ENCODE measurements at places on chromosomes 12 and 14.

DNA sequence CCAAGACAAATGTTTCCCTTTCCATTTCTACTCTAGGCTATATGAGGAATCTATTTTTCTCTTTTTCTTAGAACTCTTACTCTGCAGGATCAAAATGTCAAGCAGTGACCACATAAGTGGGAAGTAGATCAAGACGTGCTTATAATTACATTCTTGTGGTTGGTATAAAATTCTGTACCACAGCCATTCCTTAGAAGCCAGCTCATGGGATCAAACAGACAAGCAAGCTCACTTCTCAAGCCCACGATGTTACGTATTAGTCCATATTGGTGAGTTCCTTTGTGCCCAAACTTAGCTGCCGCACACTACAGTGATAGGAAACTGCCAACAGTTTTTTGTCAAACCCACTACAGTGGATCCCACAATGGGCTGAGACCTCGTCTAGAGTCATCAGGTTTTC, 53.4 kb downstream of the IFNG start:
- ATAC-seq, result peak; percentile 70

DNA sequence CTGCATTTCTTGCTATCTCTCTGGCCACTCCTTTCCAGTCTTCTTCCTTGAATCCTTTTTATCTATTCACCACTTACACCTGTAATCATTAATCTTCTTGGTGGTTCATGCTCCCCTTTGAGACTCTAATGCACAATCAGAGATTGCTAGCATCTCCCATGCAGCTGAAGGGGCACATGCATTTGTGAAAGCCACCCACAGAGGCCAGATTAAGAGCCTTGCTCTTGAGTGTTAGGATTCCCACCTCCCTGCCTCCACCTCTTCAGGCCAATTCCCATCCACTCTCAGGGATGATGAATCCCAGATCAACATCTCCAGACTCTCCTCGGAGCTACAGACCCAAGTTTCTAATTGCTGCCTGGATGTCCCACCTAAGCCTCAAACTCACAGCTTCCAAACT, 19.4 kb upstream of the KRT18 start:
- ATAC-seq, result no peak

DNA sequence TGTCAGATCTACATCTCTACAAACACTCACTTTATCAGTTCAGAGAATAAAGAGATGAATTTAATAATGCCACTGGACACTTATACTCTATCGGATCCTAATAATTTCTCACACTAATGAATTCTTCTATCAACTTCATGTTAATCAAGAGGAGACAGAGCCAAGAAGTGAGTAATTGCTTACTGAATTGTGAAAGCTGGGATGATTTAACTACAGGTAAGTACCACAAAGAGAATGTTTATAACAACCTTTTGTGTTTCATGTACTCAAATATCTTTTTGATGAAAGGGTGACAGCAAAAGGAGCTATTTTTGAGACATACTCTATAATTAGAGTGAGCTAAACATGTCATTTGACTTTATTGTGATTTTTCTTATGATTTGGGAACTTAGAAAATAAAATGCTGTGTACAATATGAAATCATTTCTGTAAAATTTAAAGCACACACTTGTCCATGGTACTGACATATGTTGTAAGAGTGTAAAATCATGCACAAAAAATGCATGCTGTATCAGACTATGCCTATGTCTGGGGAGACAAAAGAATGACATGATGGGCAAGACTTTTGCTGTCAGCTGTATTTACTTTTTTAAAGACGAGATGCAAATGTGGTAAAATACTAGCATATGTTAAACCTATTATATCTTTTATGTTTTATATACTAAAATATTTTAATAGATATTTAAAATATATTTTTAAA, 361.2 kb downstream of the CCER1 start:
- no peak for ATAC-seq

DNA sequence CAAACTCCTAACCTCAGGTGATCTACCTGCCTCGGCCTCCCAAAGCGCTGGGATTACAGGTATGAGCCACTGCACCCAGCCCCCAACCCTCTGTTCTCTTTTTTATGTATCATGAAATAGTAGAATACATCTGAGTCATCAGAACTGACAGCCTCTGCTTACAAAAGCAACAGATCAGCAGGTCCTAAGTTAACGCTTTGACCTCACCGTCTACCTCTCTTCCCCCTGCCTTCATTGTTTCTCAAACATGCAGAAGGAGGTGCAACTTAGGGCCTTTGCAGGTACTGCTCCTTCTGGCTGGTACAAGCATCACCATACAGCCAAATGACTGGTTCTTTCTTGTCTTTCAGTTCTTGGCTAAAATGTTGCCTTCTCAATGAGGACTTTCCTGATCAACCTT, 249.2 kb downstream of the PAWR start:
- ATAC-seq, result no peak

GRCh38 chr12:22856178-22856577, 231.2 kb downstream of the ETNK1 start:
- peak; percentile 54 for ATAC-seq

GRCh38 chr12:112208301-112208910, 83.0 kb downstream of the TRAFD1 start:
- no peak for ATAC-seq

DNA sequence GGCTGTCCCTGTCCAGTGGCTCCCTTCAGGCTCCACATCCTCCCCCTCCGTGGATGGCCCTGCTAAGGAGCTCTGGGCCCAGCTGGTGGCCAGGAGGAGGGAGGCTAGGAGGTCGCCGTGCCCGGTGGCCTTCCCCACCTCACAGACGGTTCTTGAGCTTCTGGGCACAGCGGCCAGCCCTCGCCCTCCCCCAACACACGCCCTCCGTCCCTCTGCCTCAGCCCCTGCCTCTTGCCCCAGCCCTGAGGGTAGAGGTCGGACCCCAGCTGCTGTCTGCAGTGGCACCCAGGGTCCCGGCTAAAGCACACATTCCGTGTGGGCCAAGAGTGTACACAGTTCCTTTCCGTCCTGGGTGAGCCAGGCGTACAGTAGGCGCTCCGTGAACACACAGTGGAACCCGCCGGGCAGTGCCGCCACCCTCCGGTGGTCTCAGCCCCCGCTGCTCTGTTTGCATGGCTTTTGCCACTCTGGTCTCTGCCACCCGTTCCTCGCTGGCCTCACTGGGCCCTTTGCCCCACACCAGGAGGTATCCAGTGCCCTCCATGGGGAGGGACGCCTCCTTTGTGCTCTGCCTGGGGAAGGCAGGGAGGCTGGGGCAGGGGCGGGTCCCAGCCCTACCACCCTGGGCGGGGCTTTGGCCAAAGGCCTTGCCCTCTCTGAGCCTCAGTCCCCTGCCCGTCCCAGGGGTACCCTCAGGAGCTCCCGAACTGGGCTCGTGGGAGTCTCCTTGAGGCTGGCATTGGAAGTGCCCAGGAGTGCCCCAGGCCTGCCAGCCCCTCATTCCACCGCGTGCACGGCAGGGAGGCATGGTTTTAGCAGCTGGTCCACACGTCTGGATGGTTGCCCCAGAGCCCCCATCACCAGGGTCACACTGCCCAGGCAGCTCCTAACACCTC, 13.0 kb downstream of the TRMT61A start:
- ATAC-seq, result no peak

DNA sequence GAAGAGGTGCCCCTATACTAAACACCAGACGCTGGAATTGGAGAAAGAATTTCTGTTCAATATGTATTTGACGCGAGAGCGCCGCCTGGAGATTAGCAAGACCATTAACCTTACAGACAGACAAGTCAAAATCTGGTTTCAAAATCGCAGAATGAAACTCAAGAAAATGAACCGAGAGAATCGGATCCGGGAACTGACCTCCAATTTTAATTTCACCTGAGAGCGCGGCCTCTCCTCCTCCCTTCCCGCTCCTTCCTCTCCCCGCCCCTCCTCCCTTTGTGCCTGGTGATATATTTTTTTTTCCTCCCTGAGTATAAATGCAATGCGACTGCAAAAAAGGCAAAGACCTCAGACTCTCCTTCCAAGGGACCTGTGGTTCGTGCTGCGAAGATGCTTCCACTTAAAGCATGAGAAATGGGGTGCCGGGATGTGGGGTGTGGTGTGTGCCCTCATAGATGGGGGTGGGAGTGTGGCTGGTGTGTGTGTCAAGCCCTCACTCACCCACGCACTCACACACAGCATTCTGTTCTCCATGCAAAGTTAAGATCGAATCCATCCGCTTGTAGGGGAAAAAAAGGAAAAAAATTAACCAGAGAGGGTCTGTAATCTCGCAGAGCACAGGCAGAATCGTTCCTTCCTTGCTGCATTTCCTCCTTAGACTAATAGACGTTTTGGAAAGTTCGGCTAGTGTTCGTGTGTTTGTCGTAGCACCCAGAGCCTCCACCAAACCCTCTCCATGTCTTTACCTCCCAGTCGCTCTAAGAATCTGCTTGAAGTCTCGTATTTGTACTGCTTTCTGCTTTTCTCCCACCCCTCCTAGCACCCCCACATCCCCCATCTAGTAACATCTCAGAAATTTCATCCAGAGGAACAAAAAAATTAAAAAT, 4.5 kb downstream of the HOXC10 start:
- peak; percentile 48 for ATAC-seq

GRCh38 chr14:91453744-91454143, 36.1 kb upstream of the CCDC88C start:
- no peak for ATAC-seq

DNA sequence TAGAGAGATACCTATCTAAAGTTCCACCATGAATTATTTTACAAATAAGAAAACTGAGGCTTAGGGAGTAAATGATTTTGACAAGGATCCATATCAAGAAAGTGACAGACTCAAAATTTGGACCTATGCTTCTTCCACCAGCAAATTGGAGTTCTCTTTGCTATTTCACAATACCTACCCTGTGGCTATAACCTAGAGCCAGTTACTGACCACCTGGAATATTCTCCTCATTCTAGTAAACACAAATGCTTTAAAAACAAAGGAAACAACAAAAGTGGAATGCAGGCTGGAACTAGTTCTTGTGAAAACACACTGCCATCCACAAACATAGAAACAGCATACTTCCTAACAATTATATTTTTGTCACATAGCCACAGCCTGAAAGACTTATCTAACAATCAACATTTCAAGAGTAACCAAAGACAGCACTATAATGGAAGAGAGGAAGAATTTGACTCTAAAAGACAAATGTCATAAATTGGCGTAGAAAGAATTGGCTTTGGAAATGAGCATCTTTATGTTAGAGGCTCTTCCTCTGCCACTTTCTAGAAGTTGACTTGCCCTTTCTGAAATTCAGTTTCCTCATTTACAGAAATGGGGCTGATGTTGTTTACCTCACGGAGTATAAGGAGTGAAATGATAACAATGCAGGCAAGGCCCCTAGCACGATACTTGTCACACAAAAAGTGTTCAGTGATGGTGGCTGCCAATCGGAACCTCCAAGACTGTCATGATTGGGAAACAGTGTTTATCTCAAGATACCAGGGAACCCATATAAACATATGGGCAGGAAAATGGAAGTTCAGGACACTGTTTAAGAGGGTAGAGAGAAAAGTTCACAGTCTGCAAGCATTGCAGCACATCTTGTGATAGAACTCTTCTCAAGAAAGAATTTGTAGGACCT, 138.6 kb upstream of the LGR5 start:
- no peak for ATAC-seq

DNA sequence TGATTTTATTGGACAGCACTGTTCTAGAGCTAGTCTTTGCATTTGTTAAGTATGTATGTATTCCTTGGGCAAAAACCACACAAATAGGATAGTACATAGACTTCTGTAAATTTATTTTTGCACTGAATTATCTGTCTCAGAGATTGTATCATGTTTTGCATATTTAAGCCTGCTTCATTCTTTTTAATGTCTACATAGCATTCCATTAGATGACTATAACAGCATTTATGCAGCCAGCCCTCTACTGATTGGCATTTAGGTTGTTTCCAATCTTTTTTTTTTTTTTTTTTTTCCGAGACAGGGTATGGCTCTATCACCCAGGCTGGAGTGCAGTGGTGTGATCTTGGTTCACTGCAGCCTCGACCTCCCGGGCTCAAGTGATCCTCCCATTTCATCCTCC, 34.5 kb downstream of the SYNDIG1L start:
- ATAC-seq, result no peak

GRCh38 chr12:47570151-47570550, 135.7 kb downstream of the RPAP3 start:
- ATAC-seq, result no peak

DNA sequence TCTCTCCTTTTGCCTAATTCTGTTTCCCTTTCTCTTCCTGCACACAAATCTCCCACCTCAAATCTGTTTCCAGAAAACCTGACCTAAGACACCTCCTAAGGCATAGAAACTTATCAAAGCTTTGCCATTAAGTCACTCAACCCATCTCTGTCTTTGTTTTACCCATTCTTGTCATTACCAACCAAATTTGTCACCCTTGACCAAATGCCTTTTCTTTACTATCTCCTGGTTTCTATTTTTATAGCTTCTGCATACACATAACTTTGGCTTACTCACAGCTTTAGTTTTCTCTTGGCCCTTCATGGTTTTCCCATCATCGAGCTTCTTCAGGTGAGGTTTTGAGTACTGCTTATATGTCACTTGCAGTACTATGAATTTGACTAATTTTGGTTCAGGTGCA, 184.2 kb downstream of the BCAT1 start:
- ATAC-seq, result no peak

DNA sequence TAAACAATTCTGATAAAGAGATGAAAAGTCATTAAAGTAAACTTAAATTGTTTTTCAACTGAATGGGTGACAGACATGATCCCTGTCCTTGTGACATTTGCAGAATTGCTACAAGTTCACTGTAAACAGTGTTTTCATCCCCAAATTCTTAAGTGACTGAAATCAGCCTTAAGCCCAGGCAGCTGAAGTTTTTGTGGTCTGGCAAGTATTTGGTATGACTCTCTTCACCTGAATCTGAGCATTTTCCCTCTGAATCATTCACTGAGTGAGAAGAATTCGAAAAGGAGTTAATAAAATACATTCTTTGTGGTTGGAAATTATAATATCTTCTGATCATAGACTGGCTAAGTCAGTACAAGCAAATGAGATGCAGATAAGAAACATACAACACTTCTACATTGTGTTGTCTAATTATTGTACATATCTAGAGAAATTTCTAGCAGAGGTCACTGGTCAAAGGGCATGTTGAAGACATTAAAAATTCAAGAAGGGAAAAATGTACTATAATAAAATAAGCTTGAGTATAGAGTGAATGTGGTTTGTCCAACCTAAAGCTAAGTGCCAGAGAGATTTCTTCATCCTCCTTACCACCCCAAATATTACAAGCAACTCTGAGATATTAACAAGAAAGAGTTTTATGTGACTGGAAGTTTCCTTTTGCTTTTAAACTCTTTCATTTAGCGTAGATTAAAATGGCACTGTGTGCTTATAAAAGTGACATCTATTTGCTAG, 177.8 kb upstream of the DIO2 start:
- peak; percentile 94 for ATAC-seq

DNA sequence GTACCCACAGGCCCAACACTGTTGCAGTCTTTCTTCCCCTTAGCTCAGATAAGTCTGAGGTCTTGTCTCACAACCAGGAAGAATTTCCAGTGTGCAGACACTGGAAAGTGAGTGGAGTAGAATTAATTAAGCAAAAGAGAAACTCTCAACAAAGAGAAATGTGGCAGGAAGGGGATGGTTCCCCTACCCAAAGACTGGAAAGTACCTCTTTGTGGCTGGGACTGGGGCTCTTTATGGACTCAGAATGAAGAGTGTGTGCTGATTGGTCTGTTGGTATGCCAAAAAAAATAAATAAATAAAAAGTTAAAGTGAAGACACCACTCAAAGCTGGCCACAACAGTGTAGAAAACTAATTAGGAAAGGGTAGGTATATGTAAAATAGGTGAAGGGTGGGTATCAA, 26.4 kb downstream of the GLIPR1L1 start:
- no peak for ATAC-seq

Measured in SK-N-SH treated with all-trans-retinoic acid at 6 μM for 48 hours (cell line).